Kidney epithelial cell (primary cell): ENCODE measurements at places on chromosomes 2 and 18. TPM values are rescaled to one million over a fixed set of nuclear protein-coding genes. Genes with fewer than 3 reads are reported as not detected.

- DNase-seq, result no peak
Observed at GRCh38 chr2:133654949-133655348, 86.7 kb upstream of the NCKAP5 start.

DNA sequence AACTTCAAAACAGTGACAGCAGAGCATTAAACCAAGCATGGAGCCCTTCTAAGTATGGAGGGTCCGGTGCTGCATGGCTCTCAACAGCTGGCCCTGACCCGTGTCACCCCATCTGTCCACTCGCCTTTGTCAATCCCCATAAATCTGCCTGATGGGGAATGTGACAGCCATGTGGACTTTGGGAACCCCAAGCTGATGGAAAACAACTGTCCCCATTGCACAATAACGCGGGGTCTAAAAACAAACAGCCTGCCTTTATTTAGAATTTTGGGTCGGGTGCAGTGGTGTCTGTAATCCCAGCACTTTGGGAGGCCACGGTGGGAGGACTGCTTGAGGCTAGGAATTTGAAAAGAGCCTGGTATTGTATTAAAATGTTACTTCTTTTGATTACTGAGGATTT is 17.1 kb upstream of the THADA start:
- DNase-seq, result no peak

DNA sequence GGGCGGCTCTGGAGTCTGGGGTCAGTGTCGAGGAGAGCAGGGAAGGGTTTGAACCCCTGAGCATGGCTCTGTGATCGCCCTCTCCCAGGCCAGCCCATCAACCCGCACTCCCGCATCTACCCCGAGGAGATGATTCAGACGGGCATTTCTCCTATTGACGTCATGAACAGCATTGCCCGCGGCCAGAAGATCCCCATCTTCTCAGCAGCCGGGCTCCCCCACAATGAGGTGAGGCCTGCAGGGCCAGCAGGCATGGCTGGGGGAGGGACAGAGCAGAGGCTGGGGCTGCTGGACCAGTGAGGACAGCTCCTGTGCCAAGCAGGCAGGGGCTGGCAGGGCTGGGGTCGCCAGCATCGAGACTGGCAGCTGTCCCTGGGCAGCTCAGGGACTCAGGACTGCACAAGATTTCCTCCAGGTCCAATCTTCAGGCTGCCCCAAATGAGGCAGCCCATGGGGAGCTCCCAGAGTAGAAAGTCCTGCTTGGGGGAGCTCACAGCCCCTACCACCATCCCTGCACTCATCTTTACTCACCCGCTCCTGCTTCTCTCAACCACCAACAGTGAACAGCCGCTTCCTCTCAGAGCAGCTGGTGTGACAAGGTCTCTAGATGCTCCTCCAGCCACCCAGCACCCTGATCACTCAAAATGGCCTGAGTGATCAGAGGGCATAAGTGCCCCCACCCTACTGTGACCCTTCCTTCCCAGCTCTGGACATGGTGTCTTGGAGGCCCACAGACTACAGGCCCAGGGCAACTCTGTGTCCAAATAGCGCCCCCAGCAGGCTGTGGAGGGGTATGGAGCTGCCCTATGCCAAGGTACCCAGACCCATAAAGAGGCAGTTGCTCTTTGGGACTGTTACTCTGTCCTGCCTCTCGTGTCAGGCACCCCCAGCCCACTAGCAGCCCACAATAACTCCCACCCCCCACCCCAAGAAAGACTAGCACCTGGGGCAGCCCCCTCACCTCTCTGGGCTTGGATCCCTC is 18.3 kb upstream of the ANKRD53 start:
- DNase-seq, result no peak

DNA sequence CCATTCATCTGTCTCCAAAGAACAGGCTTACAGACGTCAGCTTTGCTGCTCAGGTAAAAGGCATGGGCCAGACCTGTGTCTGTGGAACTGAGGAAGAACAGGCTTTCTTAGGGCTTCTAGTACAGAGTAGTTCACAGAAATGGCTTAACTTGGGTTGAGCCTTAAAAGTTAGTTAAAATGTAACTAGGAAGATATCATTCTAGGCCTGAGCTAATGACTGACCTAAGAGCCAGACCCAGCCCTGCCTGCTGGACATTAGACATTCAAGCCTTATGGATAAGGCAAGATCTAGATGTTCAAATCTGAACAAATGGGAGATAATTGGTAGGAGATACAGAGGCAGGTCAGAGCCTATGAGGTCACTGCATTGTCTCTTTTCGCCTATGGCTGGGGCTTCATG is 73.9 kb upstream of the SLC14A2 start:
- no peak for DNase-seq

- no peak for DNase-seq
Observed at GRCh38 chr2:157076526-157077161, 180.9 kb upstream of the GALNT5 start.

GRCh38 chr2:105498281-105498846 is 99.5 kb upstream of the FHL2 start:
- DNase-seq, result no peak

MYL1 gene
- total RNA-seq, result not detected in 2 replicates

GRCh38 chr2:26640331-26640745 is 828 bp downstream of the CIB4 start:
- peak; percentile 44 for DNase-seq

KIF3C gene
- 58.3 and 75.9 TPM in 2 replicates for total RNA-seq

- DNase-seq, result peak; percentile 82
Observed at GRCh38 chr18:36711813-36712444, 116.9 kb downstream of the TPGS2 start.

- no peak for DNase-seq
Observed at GRCh38 chr2:236040600-236041328, 127.4 kb downstream of the GBX2 start.

BCL2L11 gene
- 13.8 and 17.5 TPM in 2 replicates for total RNA-seq

DNA sequence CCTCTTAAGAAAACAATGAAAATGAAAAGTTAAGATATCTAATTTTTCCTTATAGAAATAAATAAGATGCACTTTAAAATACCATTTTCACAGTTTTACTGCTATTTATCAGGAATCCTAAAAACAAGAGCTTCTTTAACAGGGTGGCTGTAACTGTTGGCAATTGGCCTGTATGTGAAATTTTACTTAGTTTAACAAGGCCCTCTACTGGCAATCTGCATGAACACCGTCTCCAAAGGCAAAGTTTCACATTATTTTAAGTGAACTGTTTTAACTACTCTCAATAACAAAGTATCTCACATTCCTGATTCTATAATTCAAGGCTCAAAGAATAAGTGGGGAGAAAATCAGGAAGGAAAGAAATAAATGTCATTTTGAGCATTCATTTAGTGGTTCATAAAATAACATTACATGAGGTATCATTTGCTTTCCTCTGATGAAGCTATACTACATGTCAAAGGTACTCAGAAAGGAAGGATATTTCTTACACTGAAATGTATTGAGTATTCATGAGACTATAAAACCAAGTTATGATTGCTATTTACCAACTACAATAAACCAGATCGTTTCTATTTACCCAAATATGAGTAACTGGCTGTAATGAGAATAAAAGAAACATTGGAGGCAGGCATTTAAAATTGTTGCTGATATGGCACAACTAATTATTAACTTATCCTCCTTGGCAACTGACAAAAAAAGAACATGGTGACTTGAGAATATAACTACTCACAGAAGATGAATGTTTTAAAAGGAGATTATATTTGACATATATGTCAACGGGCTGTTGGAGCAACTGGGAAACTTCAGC is 7.0 kb downstream of the NCKAP5 start:
- DNase-seq, result no peak

DNA sequence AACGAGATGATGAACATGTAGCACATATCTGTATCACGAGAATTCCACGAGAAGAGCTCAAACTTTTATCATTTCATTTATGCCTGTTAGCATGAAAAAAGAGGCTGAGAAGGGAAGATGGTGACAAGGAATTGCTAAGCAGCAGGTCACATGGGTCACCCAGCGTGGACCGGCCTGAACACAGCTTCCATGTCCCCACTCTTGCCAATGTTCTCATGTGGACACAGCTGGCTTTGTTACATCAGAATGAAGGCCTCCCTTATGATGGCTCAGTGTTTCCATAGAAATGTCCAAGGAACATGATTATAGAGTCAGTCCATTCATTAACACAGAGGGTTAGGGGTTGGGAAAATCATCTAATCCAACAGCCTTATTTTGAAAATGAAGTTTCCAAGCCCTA is 215.4 kb downstream of the CMPK2 start:
- DNase-seq, result no peak

- DNase-seq, result peak; percentile 47
Observed at GRCh38 chr2:237097911-237098702, 12.4 kb downstream of the COPS8 start.

GRCh38 chr2:219687882-219688559 is 60.6 kb downstream of the SLC4A3 start:
- no peak for DNase-seq

KATNAL2 gene
- total RNA-seq, result 0.88 and 1.4 TPM in 2 replicates

SMYD1 gene
- not detected in 2 replicates for total RNA-seq

DNA sequence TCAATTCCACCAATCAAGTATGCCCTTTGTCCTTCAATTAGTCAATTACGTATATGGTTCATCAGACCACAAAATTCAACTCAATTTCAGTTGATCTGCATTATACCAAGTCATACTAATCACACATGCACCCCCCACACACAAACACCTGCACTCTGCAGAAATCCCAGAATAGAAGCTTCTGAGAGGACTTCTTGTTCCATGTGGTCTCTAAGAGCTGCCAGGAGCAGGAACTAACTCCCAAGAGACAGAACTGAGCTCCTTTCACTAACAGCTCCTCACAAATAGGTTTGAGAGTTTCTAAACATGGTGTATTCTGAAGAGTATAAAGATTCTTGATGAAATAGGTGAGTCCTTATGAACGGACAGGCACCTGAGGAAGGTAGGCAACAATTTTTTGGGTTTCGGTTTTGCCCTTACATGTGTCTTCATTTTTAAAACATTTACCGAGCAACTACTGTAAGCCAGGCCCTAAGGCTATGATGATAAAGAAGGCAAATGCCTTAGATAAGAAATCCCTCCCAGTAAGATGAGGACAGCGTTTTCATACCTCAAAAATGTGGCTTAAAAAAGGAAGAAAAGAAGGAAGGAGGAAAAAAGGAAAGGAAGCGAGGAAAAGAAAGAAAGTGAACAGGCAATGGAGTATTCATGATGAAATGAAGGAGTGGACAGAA is 183.1 kb downstream of the PID1 start:
- no peak for DNase-seq

NYAP2 gene
- total RNA-seq, result not detected in 2 replicates

SRBD1 gene
- total RNA-seq, result 12.7 and 18.4 TPM in 2 replicates

- no peak for DNase-seq
Observed at GRCh38 chr2:165494573-165494972, 25.1 kb downstream of the CSRNP3 start.

SNORC gene
- 2.5 and 3.4 TPM in 2 replicates for total RNA-seq

ITPRIPL1 gene
- 5.1 and 5.5 TPM in 2 replicates for total RNA-seq

ABCG8 gene
- not detected in 2 replicates for total RNA-seq

LIPG gene
- total RNA-seq, result 196 and 215 TPM in 2 replicates

CD8B gene
- total RNA-seq, result 2.0 and 3.8 TPM in 2 replicates

GRCh38 chr2:47058003-47058931 is 96.8 kb downstream of the STPG4 start:
- no peak for DNase-seq

- DNase-seq, result no peak
Observed at GRCh38 chr2:237154884-237155851, 69.5 kb downstream of the COPS8 start.

ANKRD30B gene
- total RNA-seq, result 0.07 and 0.08 TPM in 2 replicates

DNA sequence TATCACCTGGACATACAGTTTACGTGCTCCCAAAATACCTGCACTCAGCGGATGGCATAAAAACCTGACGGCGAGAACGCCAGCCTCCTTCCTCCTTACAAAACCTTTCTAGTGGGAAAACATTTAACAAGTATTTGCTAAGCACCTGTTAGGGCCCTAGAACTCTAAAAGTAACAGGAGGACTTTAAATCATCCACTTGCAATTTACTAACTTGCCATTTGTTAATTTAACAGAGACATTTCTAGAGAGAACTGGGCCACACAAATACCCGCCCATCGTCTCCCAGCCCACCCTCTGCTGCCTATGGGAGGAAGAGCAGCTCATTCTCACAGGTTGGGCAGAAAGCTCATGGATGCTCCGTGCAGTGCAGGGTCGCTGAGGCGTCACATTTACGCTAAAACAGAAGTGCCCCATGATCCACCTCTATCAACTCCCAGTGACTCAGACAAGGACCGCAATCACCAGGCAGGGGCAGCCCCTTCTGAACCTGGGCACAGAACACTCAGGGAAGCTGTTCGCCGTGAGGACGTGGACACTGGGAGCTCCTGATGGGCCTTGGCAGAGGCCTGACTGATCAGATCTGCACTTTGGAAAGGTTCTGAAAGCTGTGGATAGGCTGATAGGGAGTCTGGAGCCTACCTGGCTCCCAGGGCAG is 106.9 kb downstream of the HDAC4 start:
- no peak for DNase-seq

DNA sequence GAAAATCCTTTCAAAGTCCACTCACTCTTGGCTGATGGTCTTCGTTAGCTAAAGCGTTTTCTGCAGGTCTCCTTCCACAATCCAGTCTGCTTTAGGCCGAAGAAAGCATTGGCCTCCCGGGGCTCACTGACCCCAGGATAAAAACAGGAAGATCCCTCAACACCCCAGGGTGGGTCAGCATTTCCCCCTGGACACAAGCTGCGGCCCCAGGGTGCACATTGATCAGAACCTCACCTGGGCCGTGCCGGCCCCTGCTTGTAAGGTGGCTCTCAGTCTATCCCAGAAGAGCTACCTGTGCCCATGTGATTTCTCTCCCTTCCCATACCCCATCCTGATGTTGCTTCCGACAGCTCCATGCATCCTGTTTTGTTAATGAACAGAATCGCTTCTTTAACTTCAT is 113.0 kb upstream of the TPO start:
- DNase-seq, result no peak

ASB18 gene
- total RNA-seq, result not detected in 2 replicates

DNA sequence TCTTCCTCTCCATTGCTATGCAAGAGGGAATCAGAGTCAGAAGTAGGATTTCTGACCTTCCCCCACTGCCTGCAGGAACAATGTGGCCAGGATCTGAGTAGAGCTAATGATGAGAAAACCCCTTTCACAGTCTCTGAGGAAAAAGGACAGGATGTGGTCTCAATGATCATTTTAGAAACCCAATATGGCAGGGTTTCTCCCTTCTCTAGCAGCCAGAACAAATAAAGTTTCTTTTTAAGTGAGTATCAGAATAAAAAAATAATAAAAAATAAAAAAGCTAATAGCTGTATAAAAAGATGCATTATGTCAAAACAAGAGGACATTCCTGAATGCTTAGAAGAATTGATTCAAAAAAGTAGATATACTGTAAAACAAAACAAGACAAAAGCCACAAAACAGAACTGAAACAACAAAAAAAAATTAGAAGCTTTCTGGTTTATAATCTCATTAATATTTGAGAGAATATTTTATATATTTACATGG is 1124.9 kb upstream of the ZEB2 start:
- no peak for DNase-seq

DNA sequence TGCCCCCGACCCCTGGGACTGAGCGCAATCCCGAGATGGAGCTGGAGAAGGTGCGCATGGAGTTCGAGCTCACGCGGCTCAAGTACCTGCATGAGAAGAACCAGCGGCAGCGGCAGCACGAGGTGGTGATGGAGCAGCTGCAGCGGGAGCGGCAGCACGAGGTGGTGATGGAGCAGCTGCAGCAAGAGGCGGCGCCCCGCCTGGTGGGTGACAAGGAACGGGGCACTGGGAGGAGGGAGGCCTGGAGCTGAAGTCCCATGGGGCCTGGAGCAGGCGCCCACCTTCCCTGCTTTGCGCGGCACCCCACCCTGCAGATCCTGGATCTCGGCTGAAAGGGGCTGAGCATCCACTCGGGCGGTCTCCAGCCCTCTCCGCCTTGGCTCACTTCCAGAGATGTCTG is 1.2 kb downstream of the TMEM247 start:
- DNase-seq, result no peak

GRCh38 chr2:23505218-23505983 is 120.4 kb downstream of the KLHL29 start:
- DNase-seq, result no peak
